ENCODE measurements at places on chromosomes 2 and 18.

DNA sequence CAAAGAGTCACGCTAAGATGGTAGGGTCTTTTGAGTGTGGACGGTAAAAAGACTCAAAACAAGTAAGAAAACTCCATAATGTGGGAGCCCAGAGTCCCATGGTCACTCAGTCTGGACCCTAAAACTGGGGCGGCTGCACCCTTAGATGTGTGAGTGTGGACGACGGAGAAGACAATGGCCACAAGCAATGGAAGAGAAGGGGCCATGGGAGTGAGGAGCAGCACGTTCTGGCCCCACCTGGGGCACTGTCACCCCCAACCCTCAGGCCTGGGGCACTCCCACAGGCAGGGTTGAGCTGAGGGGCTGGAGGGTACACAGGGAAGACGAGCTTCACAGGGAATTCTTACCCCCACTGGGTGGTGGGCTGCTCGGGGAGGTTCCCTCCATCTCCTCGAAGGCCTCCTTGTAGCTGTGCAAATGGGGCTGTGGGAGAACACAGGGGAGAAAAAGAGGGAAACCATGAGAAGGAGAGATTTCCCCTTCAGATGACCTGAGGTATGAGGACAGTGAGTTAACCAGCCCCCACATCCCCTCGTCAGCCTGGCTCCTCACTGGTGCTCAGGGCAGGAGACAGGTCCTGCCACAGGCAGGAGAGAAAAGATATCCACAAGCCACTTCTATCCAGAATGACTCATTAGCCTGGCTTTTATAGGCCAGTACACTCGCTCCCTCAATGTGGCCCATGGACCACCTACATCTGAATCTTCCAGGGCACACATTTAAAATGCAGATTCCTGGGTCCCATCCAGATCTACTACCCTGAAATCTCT, 167.9 kb downstream of the TNS1 start:
- H3K4me1 ChIP-seq, result peaks cover 15% of the 10 kb centered on the region
- no peaks in the 10 kb centered on the region for H3K27me3 ChIP-seq
- no peak overlapping the region for H3K27ac ChIP-seq
- no peak for DNase-seq
- no peak overlapping the region for H3K4me3 ChIP-seq
- H3K36me3 ChIP-seq, result peaks cover 43% of the 10 kb centered on the region

- H3K27me3 ChIP-seq, result no peaks in the 10 kb centered on the region
- peaks cover 46% of the 10 kb centered on the region for H3K36me3 ChIP-seq
- no peak for DNase-seq
- no peak overlapping the region for H3K27ac ChIP-seq
- H3K4me3 ChIP-seq, result no peak overlapping the region
These were observed 9.0 kb downstream of the ALKAL2 start for GRCh38 chr2:278927-279320.

DNA sequence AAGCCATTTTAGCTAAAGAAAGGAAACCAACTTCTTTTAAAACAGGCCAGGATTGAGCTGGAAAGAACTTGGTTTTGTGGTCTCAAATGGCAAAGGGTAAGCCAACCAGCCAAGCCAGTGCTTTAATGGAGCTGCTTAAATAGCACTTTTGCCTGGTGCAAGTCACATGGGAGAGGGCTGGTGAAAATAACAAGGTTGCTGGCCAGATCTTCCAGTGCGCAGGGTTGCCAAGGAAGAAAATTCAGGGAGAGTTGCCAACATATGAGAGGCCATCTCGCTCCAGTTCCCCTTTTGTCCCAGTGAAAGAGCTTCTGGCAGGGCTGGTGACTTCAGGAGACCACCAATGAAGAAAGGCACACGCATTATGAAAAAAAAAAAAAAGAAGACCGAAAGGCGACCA, 57.3 kb downstream of the IRS1 start:
- no peaks in the 10 kb centered on the region for H3K27me3 ChIP-seq
- H3K4me3 ChIP-seq, result no peak overlapping the region
- no peak for DNase-seq

DNA sequence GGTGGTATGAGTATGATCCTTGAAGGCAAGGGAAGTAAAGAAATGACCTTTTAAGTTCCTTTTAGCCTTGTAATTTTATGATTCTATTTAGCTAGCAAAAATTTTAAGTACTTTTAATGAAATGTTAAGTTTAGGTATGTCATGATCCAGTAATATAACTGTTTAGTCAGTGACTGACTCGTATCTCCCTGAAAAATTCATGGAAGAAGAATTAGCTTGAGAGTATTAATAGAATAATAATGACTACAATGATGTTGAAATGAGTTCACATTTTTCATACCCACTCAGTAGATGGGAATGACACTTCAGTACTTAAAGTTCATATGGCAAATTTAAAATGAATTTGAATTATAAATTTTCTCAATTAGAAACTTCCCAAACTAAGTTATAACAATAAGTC, 14.6 kb downstream of the RAB3GAP1 start:
- no peaks in the 10 kb centered on the region for H3K4me1 ChIP-seq
- no peak overlapping the region for H3K4me3 ChIP-seq
- H3K27me3 ChIP-seq, result no peaks in the 10 kb centered on the region
- no peak overlapping the region for H3K27ac ChIP-seq
- no peak for DNase-seq

- H3K27ac ChIP-seq, result no peak overlapping the region
- no peaks in the 10 kb centered on the region for H3K27me3 ChIP-seq
- no peak overlapping the region for H3K4me3 ChIP-seq
- H3K4me1 ChIP-seq, result peaks cover 1% of the 10 kb centered on the region
These were observed 20.3 kb upstream of the KCNF1 start for GRCh38 chr2:10891390-10891789.

DNA sequence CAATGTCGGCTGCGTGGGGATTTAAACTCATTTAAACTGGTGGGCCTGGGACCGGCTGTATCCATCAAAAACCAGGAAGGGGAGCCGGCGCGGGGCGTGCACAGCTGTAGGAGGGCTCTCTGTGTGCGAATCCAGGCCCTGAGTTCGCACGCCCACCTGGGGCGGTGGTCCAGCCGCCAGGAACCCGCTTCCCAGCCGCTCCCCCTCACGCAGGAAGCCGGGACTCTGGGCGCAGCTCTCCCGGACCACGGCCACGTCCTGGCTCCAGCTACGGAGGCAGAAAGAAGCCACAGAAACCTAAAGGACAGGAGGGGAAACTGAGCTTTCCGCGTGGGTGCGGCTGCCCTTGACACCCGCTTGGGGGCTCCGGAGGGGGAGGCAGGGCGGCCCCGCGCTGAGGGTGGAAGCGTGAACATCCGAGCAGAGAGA, 80.6 kb downstream of the GFPT1 start:
- H3K4me3 ChIP-seq, result peak overlapping the region; percentile 61
- H3K27ac ChIP-seq, result no peak overlapping the region
- peaks cover 32% of the 10 kb centered on the region for H3K4me1 ChIP-seq
- H3K36me3 ChIP-seq, result no peaks in the 10 kb centered on the region
- H3K27me3 ChIP-seq, result peaks cover 33% of the 10 kb centered on the region

- H3K4me1 ChIP-seq, result no peaks in the 10 kb centered on the region
- H3K36me3 ChIP-seq, result no peaks in the 10 kb centered on the region
- no peak overlapping the region for H3K4me3 ChIP-seq
- no peak for DNase-seq
- no peak overlapping the region for H3K27ac ChIP-seq
These were observed 19.7 kb upstream of the DCTN1 start for GRCh38 chr2:74399785-74400184.

All from large intestine (tissue), 12 donors.